ENCODE measurements at places on chromosomes 5 and 9.

- no peak for DNase-seq
Observed at GRCh38 chr9:82091610-82092009, 103.0 kb downstream of the SPATA31D1 start.

- DNase-seq = no peak
Observed at GRCh38 chr9:105658351-105658750, 3.9 kb upstream of the TAL2 start.

- no peak for DNase-seq
Observed at GRCh38 chr9:129306318-129306973, 128.4 kb upstream of the IER5L start.

DNA sequence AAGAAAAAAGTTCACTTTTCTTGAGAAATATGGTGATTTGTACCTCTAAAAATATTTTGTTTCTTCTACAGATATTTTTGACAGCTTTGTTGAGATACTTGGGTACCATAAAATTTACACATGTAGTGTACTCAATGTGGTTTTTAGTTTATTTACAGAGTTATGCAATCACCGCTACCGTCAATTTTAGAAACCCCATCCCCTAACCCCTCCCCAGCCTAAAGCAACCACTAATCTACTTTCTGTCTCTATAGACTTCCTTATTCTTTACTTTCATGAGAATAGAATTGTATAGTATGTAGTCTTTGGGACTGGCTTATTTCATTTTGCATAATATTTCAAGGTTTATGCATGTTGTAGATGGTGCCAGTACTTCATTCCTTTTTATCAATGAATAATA, 45.0 kb upstream of the TDRD7 start:
- no peak for DNase-seq

DNA sequence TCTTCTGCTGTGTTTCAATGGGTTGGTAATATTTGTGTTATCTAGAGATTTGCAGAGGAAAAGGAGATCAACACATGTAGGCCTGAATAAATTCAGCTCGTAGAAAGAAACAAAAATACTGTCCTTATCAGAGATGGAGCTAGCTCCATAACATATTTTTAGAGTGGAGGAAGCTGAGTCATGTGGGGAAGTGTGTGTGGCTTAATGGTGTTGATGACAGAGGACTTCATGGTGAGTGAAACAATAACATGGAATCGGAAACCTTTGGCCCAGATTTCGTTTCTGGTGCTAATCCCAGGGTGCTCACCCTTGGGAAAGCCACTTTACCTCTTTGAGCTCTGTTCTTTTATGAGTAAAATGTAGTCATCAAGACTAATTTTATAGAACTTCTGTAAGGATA, 825.0 kb downstream of the TLR4 start:
- DNase-seq = no peak

GRCh38 chr5:161051920-161052500, 200.0 kb upstream of the ATP10B start:
- no peak for DNase-seq

DNA sequence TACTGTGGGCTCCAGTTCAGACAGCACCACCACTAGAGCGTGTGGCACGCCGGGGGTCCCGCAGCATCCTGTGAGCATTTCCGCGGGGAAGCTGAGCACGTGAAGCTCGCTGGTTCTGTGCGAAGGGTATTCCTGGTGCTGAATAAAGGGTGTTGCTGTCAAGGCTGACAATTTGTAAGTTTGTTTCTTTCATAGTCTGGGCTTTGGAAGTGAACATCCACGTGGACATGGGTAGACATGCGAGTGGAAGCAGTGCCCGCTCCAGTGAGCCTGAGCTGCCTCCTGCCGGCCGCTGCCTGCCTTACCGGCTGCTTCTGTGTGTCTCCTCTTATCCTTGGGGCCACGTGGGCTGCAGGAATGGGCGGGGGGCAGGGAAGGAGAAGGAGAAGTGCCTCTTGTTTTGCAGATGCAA, 14.7 kb downstream of the NDUFS6 start:
- no peak for DNase-seq

- no peak for DNase-seq
Observed at GRCh38 chr5:3508395-3508794, 87.2 kb upstream of the IRX1 start.
